Right cardiac atrium (tissue), 5 donors: ENCODE measurements at places on chromosomes 7 and 10.

DNA sequence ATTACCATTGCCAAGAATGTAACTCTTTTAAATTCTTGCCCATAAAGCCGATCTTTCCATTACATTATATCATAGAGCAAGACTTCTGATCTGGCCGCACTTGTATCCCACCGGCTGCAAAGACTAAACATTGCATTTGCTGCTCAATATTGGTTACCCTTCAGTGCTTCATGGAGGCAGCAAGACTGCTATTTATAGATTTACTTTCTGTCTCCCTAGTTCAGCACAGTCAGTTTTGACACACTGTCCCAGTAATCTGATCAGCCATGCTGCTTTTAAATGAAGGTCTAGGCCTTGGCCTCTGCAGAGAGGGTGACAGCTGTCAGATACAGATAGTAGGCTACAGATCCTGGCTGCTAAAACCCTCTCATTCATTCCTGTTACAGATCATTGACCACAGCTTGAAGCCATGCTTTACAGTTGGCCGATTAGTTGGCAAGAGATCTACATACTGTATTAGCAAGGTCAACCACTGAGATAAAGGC is 562.6 kb upstream of the GALNT17 start:
- DNase-seq: no peak

DNA sequence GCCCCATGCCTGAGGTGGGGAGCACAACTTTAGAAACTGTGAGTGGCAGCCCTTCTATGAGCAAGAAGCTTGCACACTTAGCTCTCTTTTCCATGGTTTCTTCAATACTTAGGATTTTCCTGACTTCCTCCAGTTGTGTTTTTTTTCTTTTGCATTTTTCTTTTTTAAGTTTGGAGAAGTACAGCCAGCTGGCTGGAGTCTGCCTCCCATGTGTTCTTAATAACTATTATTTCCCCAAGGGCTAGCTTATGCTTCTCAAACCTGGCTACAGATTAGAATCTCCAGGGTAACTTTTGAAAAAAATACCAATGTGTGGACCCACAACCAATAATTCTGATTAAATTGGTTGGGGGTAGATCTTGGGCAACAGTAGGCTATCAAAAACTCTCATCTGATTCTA is 37.4 kb upstream of the MEOX2 start:
- DNase-seq: no peak

DNA sequence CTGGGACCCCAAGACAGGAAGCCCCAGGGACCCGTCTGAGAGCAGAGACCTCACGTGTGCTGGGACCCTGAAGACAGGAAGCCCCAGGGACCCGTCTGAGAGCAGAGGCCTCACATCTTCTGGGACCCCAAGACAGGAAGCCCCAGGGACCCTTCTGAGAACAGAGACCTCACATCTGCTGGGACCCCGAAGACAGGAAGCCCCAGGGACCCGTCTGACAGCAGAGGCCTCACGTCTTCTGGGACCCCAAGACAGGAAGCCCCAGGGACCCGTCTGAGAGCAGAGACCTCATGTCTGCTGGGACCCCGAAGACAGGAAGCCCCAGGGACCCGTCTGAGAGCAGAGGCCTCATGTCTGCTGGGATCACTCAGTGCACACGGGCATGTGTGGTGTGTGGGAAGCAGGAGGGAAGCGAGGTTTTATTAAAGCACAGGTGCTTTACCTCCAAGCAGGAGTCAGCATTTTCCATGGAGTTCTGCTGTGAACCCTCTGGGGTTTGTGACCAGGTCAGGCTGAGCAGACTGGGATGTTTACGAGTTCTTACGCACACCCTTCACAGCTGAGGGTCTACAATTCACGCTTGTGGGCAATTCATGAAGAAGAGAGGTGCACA is 590.6 kb downstream of the DNAJB6 start:
- no peak for DNase-seq

DNA sequence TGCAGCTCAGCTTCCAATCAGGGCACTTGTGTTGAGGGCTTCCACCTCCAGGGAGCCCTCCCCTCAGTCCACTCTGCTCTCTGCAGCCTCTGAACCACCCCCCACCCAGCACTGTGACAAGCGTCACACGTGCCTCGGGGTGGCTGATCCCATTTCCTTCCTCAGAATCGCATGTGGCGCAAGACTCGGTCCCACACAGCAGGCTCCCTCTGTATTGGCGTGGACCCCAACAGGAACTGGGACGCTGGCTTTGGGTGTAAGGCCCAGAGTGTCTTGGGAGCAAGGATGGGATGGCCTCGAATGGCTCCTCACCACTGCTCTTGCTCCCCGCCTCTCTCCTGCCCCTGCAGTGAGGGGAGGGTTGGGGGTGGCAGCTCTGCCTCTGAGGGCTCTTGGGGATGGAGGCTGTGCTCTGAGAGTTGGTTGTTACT is 4.1 kb downstream of the CPA1 start:
- no peak for DNase-seq

DNA sequence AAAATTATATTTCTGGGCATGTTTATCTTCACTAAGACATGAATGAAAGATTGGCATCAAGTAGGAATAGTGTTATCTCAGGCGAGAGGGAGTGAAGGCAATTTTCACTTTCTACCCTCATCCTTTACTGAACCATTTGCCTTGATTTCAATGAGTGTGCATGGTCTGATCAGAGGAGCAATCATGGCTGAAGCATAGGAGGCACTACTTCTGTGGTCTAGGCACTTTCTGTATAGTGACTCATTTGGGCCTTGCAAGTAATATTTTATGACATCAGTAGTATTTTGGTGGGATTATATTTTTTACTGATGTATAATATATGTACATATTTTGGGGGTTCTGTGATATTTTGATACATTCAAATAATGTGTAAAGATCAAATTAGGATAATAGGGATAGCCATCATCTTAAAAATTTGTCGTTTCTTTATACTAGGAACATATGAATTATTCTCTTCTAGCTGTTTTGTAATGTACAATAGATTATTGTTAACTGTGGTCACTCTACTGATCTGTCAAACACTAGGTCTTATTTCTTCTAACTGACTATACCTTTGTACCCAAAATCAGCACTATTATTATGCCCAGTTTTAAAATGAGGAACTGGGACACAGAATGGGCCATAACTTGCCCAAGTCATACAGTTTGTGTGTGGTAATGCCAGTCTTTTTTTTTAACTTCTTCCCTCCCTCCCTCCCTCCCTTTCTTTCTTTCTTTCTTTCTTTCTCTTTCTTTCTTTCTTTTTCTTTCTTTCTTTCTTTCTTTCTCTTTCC is 101.9 kb downstream of the RAB11FIP2 start:
- DNase-seq: no peak

- no peak for DNase-seq
These were observed 173.8 kb downstream of the TMEM26 start for GRCh38 chr10:61279400-61279799.

DNA sequence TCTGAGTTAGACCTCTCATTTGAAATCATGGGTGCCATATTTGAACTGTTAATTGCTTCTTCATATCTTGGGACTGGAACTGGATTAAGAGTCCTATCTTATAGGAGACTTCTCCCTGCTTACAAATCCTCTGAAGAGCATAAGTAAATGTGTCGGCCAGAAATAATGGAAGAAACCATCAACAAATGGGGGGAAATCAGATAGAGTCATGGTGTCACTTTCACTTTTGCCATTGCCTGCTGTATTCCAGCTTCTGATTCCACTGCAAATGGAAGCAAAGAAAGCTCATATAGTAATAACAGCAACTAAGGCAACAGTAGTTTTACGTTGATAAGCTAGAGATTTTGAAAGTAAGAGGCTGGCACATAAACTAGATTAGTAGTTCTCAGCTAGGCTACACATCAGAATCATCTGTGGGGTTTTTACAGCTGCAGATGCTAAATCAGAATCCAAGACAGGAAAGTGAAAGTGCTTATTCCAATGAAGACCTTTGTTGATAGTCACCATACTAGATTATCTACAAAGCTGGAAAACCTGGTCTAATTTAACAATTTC is 12.3 kb upstream of the CRPPA start:
- no peak for DNase-seq
